ENCODE measurements at places on chromosomes 3 and 15.
A peak's percentile ranks its signal among the peaks of the same experiment; 100 is the strongest.

DNA sequence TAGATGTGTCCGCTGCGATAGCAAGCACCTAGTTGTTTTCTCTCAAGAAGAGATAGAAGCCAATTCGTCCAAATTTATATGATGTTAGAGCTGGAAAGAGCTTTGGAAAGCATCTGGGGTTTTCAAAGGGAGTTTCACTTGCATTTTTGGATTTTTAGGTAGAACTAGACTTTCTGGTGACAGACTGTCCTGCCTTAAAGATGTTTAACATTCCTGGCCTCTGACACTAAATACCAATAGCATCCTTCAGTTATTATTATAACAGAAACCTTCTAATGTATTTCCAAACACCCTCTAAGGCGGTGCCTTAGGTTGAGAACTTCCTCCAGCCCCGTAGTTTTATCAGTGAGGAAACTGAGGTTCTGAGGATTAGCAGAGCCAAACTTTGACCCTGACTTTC, 305.3 kb downstream of the SATB1 start:
- DNase-seq = no peak

- DNase-seq = no peak
Observed at GRCh38 chr3:134939978-134940377, 144.9 kb downstream of the EPHB1 start.

- DNase-seq = no peak
Observed at GRCh38 chr15:49991587-49991986, 127.4 kb downstream of the ATP8B4 start.

DNA sequence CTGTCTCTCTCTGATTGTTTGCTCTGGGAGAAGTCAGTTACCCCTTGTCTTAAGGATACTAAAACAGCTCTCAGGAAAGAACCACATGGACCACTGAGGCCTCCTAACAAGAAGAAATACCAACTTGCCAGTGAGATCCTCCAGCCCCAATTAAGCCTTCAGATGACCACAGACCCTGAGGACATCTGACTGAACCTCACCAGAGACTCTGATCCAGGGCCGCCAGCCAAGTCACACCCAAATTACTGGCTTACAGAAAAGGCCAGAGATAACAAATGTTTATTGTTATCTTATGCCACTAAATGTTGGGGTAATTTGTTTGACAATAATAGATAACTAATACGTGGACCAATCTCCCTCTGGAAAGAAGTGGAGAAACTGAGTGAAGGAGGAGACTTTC, 40.2 kb downstream of the SLC12A8 start:
- DNase-seq = no peak

DNA sequence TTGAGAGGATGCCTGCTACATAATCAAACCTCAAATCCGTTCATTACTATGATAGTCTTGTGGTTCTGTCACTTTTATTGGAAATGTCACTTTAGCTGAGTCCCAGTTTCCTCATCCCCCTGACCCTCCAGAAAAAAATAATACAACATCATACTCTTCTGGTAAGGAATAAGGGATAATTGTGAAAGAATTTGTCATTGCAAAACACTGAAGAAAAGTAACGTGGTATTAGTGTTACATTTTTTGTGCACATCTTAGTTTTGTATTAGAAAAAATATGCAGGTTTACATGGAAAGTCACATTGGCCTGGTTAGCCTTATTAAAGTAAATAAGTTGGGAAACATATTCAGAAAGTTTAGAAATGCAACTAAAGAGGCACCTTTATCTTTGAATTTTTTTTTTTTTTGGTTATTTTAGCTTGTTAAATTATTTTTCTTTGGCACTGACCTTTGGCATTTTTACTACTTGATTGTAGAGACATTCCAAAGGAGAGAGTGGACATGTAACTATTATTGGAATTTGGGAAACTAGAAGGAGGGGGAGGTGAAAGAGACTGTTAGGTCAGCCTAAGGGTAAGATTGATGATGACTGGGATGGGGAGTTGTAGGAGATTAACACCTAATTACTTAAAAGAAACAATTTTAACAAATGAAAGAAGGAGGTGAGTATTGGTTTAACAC, 462.2 kb upstream of the RARB start:
- no peak for DNase-seq

GRCh38 chr3:167762296-167762695, 26.8 kb downstream of the SERPINI1 start:
- DNase-seq = no peak

- DNase-seq = no peak
Observed at GRCh38 chr15:58096529-58097084, 31.1 kb upstream of the ALDH1A2 start.

- no peak for DNase-seq
Observed at GRCh38 chr3:39202094-39202493, 9.7 kb upstream of the XIRP1 start.

GRCh38 chr3:156525808-156526207, 29.1 kb downstream of the SSR3 start:
- DNase-seq = no peak

DNA sequence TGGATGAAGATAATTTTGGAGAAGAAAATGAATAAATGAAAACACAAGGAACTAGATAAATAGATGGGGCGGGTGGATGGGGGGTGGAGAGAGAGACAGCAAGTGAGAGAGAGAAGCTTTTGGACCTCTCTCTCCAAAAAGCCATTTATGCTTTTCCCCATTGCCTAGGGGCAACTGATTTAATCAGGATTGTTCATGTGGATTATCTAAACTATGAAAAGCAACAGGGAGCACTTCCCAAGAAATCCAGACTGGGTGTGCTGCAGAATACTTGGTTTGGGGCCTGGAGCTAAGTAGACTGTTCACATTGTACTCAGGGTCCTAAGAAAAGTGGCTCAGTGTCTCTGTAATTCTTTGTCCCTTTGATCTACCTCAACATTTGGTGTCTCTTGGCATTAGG, 367.0 kb downstream of the TIGIT start:
- DNase-seq = no peak

DNA sequence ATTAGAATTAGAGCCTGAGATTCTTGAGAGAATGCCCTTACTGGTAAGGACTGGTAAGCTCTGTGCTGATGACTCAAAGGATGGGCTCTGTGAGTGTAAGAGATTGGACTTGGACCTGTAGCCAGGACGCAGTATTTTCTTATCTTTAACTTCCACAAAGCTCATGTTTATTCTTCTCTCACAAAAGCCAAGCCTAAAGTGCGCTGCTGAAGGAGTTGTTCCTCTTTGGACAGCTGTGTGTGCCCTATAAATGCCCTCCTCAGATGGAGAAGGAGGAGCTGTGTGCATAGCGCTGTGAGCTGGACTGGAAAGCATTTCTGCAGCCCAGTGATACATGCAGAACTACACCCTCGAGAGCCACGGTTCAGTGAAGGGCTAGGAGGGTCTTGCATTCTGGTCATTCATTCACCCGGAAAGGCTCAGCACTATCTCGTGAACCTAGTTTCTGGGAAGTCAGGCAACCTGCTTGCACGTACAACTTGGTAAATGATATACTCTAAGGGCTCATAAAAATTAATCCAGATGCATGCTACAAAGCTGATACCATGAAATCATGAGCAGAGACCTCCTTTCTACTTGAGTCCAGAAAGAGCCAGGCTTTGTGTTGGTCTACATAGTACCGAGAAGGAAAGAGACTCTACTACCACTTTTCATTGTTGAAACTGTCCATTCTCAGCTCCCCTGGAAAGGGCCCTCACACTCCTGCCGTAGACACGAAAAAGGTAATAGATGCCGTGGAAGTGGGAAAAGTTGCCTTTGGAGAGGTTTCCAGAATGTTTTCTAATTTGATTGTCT, 103.0 kb upstream of the TBL1XR1 start:
- peak; percentile 36 for DNase-seq

DNA sequence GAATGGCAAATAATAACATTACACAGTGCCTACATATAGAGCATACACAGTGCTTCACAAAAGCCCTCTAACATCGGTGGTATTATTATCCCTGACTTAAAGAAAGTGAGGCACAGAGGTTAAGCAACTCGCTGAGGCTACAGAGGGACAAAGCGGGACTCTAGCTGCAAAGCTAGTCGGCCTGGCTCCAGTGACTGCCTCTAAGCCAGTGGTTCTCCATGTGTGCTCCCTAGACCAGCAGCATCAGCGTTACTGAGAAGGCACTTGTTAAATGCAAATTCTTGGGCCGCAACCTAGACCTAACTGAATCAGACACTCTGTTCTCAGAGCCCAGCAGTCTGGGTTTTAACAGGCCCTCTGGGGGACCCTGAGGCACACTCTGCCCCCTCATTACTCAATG, 33.1 kb upstream of the LIPC start:
- no peak for DNase-seq

DNA sequence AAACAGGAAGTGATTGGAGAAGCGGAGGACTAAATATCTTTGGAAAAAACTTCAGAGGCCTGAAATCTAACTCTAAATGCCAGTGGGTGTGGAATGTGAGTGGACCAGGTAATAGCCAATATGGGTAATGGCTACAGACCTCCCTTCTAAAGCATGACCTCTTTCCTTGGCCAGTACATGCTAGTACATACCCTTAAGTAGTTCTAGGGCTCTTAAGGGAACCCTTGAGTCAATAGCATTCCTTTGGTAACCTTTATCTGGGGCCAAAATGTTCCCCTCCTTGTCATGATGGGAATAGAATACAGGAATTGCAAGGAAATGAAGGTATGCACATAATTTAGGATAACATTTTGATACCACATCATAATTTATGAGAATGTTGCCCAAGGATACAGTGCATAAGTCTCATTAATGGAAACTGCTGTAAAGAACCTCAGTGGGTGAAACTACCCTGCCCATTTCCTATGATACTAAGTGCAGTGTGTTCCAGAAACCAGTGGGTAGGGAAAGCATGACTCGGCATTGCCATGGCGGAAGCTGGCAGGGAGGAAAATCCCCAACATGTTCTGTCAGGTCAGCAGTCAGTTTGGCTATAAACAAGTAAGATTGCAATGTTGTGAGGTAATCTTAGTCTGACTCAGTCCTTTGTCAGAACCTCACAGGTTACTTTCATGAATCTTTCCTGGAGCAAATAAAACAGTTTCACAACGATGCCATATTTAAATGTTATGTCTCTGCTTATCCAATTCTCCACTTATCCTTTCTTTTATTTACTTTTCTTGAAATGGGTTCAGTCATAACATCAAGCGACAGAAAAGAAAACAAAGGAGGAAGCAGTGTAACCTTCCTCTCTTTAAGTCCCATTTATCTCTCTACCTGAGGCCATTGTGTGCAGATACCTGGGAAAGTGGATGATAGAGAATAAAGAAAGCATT, 23.5 kb upstream of the RAP2B start:
- DNase-seq = peak; percentile 86

DNA sequence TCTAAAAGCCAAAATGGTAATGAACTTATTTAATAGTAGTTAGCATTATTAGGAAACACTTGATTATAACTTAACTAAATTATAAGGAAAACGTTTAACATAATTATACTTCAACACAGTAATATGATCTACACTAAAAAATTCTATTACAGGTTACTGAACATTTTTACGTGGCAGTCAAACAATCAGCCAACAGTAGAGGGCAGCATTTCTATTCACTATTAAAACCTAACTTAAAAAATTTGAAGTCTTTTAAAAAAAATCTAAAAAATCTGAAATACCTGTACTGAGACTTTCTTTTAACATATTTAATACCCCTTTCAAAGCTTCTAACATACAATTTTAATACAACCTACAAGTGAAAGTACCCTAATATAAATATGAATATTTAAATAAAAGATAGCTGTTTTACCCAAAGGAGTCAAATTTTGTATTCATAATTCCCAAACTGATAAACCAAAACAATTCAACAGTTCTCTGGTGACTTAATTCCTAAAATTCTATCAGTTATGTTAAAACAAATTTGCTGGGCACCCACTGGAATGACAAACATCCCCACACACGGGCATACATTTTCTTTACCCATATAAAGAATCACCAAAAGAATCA, 41.5 kb downstream of the DLG1 start:
- peak; percentile 65 for DNase-seq

GRCh38 chr3:88132894-88133293, 16.9 kb upstream of the C3orf38 start:
- DNase-seq = no peak

DNA sequence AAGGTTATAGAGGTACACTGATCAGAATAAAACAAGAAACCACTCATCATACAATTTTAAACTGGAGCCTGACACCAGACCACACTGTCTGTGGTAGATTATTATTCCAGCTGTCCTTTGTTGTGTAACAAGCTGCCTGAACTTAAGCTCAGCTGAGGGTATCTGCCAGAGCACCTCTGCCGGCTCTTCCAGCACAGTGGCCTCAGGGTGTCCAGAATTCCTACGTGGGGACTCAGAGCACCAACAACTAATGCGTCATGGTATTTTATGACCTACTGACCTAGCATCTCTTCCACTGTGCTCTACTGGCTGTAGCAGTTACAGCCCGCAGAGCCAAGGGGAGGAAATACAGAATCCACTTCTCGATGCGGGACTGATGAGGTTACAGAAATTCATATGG, 15.6 kb upstream of the RAF1 start:
- no peak for DNase-seq

DNA sequence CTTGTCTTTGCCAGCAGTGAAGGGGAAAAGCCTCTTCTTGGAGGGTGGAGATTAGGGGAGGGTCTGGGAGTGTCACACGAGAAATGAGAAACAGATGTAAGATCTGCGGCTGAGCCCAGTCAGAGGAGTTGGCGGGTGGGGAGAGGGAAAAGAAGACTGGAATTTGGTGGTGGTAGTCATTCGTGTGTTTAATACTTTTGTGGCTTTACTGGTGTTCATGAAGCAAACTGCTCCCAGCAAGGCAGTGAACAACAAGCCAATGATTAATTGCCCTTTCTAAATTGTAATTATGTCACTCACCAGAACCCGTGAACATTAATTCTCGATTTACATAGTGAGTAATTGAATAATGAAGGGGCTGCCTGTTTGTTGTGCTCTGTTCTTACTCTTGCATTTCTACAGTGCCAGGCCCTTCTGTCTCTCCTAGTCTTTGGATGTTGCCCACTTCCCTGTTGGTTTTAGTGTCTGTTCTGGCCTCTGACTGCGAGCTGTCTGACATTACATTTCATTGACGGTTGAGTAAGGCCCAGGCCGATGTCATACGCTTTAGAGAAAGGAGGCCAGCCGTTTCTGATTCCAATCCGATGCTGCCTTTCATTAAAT, 78.0 kb downstream of the CHCHD6 start:
- no peak for DNase-seq

DNA sequence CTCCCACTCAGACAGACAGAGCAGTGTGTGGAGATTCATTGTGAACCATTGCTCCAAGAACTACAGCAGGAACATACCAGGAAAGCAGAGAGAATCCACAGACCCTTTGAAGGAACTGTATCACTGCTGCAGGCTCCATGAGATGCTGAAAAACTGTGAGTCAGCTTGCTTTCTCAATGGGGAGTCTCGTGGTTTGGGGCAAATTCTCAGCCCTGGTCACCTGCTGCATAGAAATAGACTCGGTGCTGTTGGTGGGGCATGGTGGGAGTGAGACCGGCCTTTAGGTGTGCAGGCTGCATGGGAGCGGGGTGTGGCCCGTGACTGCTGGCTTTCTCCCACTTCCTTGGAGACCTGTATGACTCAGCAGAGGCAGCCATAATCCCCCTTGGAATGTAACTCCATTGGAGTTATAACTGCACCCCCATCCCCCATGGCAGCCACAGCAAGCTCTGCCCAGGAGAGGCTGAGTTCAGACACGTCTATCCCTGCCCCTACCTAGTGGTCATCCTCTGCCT, 35.6 kb downstream of the ALCAM start:
- DNase-seq = no peak
